Ureter (tissue), 1 donor: ENCODE measurements at places on chromosomes 16 and 17. TPM values are rescaled to one million over a fixed set of nuclear protein-coding genes. Genes with fewer than 3 reads are reported as not detected.

DNA sequence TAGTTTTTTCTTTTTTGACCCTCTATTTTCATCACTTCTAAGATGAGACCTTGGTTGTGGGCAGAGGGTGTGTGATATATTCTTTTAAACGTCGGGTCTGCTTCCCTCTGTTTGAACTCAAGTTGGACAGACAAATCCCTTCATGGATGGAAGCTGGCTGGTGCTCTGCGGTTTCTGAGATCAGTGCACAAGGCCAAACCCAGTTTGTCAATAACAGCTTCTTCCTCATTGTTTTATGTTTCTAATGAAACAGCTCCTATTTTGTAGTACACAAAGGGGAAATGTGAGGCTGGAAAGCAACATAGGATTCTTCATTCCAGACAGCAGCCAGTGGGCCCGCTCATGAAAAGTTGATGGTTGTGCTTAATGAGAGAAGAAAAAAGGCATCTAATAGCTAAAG lies 159.6 kb downstream of the PRKCA start:
- DNase-seq: no peak

GRCh38 chr17:65022751-65023700 lies 33.5 kb downstream of the GNA13 start:
- DNase-seq: no peak

GRCh38 chr16:51392521-51393187 lies 241.6 kb upstream of the SALL1 start:
- DNase-seq: no peak

- no peak for DNase-seq
Measured at GRCh38 chr16:72362973-72363372, 191.0 kb upstream of the PMFBP1 start.

The SMIM22 gene
- 225 TPM for total RNA-seq
